ENCODE measurements at places on chromosomes 4 and X.
A peak's percentile ranks its signal among the peaks of the same experiment; 100 is the strongest.

- DNase-seq, result no peak
Observed at GRCh38 chr4:110663738-110664444, 41.0 kb upstream of the PITX2 start.

DNA sequence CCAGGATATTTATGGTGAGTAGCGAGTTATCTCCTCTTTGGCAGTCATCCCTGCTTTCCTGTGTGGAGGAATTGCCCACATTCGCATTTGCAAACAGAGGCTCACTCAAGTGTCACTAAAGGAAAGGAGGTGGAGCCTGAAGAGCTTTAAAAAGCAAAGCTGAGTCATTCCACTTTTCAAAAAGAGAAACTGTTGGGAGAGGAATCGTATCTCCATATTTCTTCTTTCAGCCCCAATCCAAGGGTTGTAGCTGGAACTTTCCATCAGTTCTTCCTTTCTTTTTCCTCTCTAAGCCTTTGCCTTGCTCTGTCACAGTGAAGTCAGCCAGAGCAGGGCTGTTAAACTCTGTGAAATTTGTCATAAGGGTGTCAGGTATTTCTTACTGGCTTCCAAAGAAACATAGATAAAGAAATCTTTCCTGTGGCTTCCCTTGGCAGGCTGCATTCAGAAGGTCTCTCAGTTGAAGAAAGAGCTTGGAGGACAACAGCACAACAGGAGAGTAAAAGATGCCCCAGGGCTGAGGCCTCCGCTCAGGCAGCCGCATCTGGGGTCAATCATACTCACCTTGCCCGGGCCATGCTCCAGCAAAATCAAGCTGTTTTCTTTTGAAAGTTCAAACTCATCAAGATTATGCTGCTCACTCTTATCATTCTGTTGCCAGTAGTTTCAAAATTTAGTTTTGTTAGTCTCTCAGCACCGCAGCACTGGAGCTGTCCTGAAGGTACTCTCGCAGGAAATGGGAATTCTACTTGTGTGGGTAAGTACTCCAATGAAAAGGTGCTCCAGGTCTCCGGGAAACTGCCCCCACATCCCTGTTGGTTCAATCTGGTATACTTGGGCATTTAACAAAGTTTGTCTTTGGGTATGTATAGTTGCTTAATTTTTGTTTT is at the start of gene EGF:
Gene EGF (plus strand): TSS at position 178 of the 890 bp plus-strand sequence. CDS start 453 bp downstream, at position 631.
- DNase-seq, result no peak

- DNase-seq, result no peak
Observed at GRCh38 chrX:87337267-87337666, 180.3 kb upstream of the KLHL4 start.

DNA sequence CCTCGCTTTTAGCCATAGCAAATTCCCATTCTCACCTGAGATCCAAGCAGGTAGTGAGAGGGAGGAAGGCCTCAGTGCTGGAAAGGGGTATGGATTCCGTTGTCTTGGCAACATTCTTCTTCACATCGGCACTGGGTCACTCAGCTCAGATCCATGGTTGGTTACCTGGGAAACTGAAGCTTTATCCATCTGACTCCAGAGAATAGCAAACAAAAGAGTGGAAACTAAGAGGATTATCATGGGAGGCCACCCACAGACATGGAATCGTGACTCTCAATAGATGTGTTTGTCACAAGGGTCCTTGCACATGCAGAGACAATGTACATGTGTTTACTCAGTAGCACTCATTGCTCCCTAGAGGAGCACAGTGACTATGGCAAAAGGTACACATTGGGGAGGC is 81.0 kb downstream of the MAGED4 start:
- DNase-seq, result no peak

- no peak for DNase-seq
Observed at GRCh38 chr4:54902271-54902670, 223.1 kb downstream of the KDR start.

- DNase-seq, result peak; percentile 80
Observed at GRCh38 chrX:41085878-41086626, 807 bp downstream of the USP9X start.

DNA sequence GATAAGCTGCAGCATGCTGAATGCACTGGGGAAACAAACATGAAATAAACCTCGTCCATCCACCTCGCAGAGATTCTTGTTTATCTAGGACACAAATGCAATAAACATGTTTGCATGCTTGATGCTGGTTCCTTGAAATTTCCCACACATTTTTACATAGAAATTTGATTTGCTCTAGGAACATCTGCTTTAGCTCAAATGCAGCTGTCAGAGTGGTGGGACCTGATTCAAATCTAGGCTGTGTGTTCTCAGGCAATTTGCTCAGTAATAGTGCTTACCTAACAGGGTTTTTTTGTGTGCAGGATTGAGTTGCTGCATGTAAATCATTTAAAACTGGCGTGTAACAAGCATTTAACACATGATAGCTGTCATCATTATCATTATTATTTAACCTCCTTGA is 293.1 kb downstream of the QDPR start:
- DNase-seq, result no peak

- no peak for DNase-seq
Observed at GRCh38 chr4:138095378-138095777, 146.8 kb downstream of the SLC7A11 start.

- DNase-seq, result no peak
Observed at GRCh38 chrX:30900227-30900626, 11.2 kb upstream of the TAB3 start.

- DNase-seq, result no peak
Observed at GRCh38 chrX:28586981-28587551, at the start of gene IL1RAPL1. IL1RAPL1 (plus strand) TSS chrX:28587446.

DNA sequence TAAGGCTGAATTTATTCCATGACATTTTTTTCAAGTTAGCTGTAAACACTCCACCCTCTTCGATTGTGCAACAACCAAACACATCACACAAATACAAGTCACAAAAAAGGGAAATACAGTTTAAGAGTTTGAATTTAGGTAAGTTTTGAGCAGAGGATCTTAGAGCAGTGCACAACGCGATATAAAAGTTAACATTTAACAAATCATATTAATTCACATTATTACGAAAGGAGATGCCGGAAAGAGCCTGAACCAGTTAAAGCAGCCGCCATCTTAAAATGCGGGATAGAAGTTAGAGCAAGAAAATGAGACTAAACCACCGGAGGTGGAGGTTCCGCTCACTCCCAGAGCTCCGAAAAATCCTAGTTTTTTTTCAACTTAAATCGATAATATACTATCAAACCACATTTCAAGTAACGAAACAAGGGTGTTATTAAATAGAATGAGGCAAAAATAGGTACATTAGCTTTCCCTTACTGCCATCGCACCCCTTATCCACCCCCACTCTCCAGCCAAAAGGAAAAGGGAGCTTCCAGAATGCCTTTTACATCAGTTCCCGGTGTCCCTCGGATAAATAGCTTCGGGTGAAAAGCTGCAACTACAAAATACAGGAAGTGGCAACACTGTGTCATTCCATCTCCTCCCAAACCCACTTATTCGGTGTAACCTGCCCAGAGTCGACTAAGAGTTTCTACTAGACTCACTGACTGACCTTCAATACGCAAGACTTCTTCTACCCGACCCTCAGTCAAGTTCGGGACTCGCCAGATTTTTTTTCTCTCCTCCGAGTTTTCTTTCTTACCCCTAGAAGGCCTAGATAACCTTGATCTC is 1.9 kb downstream of the UBE2D3 start:
- DNase-seq, result peak; percentile 79

GRCh38 chr4:55291227-55291640 is 54.8 kb upstream of the SRD5A3 start:
- DNase-seq, result no peak

DNA sequence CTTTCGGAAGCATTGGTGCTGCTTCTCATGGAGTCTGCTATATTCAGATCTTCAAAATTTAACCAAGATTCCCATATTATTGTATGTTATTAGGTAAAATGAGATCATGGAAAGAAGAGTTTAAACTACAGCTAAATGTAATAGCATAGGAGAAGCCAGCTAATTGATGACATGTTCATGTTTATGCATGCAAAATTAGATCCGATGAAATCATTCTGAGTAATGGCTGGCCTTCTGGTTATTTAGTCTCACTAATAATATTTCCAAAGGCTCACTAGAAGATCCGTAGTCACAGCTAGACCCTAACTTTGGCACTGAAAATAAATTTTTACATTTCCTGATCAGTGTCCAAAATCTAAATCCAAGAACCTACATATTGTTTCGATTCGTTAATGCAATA is 19.8 kb upstream of the PHKA2 start:
- DNase-seq, result no peak

DNA sequence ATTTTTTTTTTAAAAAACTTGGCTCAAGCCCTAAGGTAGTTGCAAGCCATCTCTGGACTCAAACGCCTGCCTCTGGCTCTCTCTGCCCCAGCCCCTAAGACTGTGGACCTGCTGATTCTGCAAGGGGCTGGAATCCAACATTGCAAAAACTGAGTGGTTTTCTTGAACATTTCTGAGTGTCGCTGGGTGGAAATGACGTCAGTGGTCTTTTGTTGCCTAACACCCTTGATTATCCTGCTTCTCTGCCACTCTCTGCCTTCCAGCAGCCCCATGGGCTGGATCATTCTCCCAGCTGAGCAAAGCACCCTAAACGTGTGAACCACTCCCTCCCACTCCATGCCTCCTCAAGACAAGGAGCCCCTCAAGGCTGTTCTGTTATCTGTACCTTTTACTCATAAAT is 16.6 kb downstream of the BST1 start:
- no peak for DNase-seq

DNA sequence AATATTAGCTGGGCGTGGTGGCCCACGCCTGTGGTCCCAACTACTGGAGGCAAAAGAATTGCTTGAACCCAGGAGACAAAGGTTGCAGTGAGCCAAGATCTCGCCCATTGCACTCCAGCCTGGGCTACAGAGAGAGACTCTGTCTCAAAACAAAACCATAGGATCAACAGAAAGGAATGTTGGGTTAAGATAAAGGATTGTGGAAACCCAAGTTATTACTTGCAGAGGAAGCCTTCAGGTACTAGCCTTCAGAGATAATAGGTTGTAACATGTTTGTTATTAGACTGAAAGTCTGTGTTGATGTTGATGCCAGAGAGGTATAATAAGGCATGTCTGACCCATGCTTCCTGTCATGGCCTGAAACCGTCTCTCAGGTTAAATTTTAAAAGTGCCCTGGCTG is 16.9 kb downstream of the SSX5 start:
- no peak for DNase-seq

DNA sequence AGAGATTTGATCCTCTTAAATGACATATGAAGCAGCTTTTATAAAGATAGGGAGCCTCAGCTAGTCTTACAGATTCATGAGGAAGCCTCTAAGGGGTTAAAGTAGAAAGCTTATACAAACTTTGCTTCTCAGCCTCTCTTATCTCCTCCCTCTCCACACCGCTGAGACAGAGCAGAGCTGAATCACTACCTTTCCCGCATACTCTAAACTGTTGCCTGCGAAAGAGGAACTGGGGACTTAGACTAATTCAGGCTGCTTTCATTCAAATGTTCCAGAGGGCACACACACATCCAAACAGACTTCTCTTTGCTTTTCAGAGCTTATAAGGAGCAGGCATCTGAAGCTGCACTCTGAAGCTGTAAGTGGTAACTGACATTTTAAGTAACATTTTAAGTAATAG is at the start of gene SERTM2:
Gene SERTM2 (plus strand): TSS at position 169 of the 400 bp plus-strand sequence. CDS start 7,213 bp downstream, outside the sequence.
- peak; percentile 43 for DNase-seq

DNA sequence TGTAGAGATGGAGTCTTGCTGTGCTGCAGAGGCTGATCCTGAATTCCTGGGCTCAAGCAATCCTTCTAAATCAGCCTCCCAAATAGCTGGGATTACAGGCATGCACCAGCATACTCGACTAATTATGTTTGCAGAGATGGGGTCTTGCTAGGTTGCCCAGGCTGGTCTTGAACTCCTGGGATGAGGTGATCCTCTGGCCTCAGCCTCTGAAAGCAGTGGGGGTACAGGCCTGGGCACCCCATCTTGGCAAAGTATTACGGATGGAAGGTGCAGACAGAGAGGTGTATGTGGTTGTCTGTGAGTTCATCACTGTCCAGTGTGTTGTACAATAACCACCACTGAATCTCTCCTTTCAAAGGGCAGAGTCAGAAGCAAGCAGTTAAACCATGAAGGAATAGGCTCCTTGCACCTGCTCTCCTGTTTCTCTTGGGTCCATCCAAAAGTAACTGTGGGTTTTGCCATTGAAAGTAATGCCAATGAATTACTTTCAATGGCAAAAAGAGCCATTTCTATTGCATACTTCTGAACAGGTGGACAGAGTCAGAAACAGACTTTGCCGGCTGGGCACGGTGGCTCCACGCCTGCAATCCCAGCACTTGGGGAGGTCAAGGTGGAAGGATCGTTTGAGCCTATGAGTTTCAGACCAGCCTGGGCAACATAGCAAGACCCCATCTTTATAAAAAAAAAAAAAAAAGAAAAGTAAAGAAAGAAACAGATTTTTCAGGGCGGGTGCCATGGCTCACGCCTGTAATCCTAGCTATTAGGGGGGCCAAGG is 7.0 kb upstream of the AKAP17A start:
- DNase-seq, result no peak

DNA sequence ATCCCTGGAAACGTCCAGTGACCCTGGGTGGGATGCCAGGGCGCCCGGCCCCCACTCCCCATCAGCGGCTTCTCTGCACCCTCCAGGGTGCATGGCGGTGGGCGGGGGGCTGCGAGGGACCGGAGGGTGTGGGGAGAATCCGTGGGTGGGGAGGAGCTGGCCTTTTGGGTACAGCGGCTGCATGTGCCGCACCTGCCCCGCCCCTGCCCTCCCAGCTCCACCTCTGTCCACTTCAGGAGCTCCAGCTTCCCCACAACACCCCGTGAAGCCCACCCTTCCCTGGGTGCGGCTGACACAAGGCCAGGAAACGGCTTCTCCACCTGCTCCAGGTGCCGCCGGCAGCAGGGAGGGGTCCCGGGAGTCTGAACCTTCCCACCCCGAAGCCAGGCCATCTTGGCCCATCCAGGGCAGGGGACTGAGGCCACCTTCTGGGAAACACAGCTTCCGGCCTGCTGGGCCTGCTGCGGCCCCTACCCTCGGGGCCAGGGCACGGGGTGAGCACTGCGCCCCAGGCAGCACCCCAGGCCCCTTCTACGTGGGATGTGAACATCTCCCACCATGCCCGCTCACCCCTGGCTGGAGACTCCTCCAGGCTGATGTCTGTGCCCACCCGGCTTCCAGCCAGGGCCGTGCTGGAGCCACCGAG is 34.6 kb downstream of the CPLX1 start:
- no peak for DNase-seq

DNA sequence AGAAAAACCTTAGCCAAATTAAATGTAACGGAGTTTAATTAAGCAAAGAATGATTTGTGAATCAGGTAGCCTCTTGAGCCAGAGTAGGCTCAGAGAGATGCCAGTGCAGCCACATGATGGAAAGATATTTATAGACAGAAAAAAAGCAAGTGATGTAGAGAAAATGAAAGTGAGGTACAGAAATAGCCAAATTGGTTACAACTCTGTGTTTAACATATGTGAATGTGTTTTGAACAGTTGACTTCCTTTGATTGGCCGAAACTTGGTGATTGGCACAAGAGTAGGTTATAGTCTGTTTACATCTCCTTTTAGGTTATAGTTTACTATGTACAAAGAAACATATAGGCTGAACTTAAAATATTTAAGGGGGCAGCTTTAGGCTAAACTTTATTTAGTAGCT is 459.9 kb upstream of the BOD1L1 start:
- no peak for DNase-seq

DNA sequence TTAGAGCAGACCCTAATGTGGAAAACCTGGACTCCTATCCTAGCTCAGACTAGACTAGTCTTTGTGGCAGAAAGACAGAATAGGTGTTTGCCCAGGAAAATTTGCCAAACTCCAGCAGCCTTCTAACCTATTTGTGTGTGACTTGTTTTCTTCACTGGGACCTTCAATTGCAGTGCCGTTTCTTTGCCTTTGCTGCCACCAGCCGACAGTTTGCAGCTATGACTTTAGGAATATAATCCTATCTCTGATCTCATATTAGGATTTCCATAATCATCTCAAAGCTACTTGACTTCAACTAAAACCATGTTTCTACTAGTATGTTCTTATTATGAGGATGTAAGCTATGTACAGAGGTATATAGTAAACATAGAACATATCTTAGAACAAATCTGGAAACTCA is 60.2 kb upstream of the PGAM4 start:
- peak; percentile 76 for DNase-seq

Data from Karpas-422 (cell line).